Cerebellum (tissue), 4 donors: ENCODE measurements at places on chromosomes 13 and 19.

DNA sequence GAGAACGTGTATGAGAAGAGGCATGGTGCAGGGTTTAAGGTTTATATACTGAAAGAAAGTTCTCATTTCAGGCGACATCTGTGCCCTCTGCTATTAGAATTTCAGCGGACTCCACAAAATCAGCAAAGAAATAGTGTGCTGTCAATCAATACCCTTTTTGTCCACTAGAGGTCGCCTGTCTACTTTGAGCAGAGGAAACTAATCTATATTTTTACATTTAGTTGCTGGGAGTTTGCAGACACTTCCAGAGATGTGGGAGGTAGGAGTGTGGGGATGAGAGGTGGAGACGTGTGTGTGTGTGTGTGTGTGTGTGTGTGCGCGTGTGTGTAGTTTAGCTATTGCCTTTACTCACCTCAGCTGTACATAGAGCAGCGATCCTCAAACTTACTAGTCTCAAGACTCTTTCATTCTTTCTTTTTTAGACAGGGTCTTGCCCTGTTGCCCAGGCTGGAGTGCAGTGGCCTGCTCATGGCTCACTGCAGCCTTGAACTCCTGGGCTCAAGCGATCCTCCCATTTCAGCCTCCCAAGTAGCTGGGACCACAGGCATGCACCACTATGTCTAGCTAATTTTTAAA, 9.7 kb downstream of the INAFM1 start:
- peak; percentile 64 for DNase-seq

- no peak for DNase-seq
These were observed 797.7 kb upstream of the ARGLU1 start for GRCh38 chr13:107365466-107366215.

DNA sequence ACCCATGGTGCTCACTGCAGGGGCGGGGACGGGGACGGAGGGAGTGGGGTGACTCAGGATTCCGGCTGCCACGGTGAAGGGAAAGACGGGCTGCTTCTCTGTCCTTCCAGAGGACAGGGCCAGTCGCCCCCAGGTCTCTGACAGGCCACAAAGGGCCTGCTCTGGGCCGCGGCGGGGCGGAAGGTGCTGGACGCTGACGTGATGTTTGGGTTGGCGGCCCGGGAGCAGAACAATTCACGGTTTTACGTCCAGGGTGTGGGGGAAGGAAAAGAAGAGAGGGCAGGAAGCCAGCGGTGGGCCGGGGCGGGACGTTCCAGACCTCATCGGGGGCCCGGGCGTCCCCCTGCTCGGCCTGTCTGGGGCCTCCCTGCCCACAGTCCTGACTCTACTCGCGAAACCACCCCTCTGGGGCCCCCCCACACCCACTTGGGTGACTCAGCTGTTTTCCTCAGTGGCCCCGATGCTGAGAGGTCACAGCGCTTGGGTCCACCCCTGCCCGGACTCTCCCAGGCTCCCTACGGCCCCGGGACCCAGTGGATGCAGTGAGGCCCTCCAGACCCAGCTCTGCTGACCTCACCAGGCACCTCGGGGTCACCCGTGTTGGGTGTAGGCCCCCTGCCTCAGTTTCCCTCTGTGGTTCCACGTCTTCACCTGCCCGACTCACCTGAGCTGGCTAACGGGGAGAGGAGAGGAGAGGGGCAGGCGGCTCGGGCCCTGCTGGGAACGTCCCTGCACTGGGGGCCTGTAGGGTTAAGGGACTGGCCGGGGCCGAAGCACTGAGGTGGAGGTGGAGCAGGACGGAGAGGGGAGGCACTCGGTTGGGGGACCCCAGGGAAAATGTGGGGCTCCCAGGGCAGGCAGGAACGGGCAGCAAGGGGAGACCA, 29.2 kb downstream of the PIP5K1C start:
- DNase-seq: no peak

DNA sequence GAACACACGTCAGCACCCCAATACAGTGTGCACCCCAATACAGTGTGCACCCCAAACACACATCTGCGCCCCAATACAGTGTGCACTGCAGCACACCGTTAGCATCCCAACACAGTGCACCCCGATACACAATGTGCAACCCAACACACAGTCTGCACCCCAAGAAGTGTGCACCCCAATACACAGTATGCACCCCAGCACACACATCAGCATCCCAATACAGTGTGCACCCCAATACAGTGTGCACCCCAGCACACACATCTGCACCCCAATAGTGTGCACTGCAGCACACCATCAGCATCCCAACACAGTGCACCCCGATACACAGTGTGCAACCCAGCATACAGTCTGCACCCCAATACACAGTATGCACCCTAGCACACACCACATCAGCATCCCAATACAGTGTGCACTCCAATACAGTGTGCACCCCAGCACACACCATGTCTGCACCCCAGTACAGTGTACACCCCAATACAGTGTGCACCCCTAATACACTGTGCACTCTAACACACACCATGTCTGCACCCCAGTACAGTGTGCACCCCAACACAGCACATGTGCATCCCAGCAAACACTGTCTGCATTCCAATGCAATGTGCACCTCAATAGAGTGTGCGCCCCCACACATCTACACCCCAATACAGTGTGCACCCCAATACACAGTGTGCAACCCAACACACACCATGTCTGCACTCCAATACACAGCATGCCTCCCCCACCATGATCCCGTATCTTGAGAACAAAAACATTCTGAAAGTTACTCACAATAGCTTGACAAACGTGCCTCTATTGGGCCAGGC, 855 bp upstream of the CARS2 start:
- DNase-seq: no peak

- DNase-seq: peak; percentile 44
These were observed 10.0 kb downstream of the SBNO2 start for GRCh38 chr19:1163934-1164683.

GRCh38 chr13:39512687-39513086, 90.3 kb downstream of the LHFPL6 start:
- DNase-seq: no peak

DNA sequence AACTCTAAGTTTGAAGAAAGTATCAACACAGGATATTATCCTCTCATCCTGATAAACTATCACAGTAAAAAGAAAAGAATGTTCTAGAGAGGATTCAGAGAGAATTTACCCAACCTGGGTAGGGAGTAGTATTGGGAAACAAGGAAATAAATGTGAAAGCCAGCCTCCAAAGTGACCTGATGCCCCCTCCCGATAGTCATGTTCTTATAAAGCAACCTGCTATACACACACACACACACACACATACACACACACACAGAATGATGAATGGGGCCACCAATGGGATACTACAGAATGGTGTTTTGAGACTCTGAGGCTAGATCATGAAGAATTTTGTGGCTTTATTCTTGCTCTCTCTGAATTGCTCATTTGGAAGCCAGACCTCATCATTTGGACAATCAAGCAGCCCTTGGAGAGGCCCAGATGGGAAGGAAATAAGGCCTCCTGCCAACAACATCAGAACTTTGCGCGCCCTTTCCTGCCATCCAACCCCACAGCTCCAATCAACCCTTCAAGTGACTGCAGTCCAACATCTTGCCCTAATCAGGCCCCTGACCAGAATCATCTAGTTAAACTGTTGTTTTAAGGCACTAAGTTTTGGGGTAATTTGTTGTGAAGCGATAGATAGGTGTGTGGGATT, 807.9 kb upstream of the ARGLU1 start:
- DNase-seq: no peak

DNA sequence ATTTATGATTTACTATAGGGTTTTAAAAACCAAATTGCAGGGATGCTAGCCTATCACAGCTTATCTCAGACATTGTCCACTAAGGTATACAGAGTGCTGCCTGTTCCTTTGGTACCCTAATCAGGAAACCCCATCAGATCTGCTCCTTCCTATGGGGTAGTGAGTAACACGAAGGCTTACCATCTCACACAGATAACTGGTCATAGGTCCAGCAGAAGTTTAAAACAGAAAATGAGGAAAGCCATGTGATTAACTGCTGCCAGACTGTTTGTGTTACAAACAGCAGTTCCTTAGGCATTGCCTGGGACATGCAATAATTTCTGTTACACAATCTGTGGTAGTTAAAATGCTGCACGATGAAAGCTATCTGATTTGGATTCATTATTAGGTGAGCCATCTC, 53.5 kb upstream of the ALOX5AP start:
- no peak for DNase-seq

GRCh38 chr13:33940898-33941297, 122.9 kb downstream of the RFC3 start:
- DNase-seq: no peak

- DNase-seq: no peak
These were observed 183.2 kb downstream of the TUBA3C start for GRCh38 chr13:18998389-18998788.

- DNase-seq: no peak
These were observed 162.3 kb downstream of the DACH1 start for GRCh38 chr13:71704656-71705055.

DNA sequence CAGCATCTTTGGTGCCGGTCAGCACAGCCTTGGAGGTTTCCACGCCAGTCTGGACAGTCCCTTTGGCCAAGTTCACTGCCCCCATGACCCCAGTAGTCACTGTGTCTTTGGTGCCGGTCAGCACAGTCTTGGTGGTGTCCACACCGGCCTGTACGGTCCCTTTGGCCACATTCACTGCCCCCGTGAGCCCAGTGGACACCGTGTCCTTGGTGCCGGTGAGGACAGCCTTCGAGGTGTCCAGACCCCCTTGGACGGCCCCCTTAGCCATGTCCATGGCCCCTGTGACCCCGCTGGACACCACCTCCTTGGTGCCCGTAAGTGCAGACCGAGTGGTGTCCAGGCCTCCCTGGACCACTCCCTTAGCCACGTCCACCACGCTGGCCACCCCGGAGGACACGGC, 5.0 kb downstream of the PLIN4 start:
- DNase-seq: no peak
